ENCODE measurements at places on chromosomes 1 and 21.

DNA sequence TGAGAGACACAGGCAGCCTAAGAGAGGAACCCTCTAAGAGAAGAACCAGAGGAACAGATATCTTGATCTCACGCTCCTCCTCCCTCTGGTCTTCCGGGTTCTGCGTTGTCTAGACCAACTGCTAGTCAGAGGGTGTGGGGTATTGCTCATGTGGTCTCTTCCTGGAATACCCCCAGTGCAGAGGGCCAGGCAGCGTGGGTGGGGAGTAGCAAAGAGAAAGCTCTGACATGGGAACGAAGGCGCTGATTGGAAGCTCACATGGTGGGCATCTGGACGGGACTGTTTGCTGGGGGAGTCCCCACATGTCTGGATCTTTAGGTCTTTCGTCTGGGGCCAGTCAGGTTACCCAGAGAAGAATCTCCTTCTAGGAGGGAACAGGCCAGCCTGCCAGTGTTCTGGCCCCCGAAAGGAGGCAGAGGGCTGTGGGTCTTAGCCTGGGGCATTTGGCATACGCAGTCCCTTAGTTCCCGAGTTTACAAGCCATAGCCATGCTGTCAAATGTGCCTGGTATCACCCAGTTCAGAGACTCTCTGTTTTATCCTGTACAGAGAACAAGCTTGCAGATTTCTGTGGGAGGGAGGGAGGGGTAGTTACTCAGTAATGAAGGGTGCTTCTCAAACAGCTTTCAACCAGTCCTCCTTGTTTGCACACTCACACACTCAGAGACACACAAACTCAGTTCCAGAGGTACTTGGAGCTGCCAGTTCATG, 18.3 kb upstream of the IL6R start:
- no peak for DNase-seq

DNA sequence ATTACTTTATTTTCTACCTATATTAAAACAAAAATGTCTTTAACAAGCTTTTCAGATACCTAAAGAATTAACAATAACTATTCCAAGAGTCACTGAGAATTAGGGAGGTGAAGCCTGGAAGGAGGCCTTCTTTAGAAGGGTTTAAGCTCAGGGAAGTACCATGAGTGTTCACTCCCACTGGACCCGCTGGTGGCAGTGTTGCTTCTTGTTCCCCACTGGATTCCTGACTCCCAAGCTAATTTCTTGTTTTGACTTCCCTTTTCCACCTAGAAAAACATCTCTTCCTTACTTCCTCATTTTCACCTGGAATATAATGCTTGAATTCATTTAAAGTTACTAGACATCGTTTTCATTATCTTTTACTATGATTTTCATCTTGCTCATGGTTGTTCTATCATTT, 264.2 kb downstream of the HMCN1 start:
- DNase-seq: no peak

- no peak for DNase-seq
These were observed 2.1 kb downstream of the HEYL start for GRCh38 chr1:39637361-39637760.

- no peak for DNase-seq
These were observed 65.5 kb upstream of the LAPTM5 start for GRCh38 chr1:30822966-30823581.

- no peak for DNase-seq
These were observed 85.8 kb upstream of the KCNJ15 start for GRCh38 chr21:38170704-38171682.

DNA sequence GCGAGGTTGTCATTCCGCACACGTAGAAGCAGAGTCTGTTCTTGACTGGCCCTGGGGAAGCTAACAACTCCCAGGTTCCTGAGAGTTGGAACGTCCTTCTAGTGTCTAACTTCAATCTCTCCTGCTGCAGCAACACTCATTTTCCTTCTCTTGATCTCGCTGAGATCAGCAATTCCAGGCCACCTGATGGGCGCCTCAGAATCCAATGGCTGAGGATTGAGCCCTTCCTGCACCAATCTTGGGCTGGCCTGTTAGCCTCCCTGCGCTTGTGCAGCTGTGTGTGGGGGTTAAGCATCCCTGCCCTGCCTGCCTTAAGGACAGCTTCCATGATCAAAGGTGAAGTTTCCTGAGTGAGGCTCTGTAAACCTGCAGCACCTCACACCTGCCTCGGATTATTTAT, 87.9 kb downstream of the SYT2 start:
- DNase-seq: no peak

DNA sequence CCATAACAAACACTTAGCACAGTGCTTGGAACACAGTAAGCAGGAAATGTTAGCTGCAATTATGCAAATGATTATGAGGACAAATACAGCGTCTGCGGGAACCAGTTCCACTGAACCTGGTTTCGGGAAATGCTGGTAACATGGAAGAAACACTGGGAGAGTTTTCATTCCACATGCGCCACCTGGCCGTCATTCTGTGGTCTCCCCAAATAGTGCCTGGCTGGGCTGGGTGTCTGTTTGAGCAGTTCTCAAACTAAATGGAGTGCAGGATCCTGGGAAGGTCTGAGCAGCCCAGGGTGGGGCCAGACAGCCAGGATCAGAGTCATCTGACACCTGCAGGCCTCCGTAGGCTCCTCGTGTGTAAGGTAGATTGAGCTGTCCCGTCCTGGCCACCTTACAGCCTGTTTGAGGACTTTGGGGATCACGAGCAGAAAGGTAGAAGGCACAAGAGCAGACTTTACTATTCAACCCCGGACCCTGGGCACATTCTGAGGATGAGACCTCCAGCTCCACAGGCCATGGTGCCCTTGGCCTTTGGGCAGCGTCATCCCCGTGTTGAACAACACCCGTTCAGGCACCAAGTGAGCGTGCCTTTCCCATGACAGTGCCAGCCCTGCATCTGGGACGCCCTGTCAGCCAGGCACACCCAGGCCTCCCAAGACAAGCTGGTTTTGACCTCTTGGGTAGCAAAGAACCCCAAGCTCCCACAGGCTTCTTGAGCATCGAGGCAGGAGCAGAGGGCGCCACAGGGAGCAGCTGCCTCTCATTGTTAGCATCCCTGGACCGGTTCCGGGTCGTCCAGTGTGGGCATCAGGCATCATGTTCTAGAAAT, 101.9 kb downstream of the PRDM2 start:
- DNase-seq: no peak
